ENCODE measurements at places on chromosomes 1 and 21.

DNA sequence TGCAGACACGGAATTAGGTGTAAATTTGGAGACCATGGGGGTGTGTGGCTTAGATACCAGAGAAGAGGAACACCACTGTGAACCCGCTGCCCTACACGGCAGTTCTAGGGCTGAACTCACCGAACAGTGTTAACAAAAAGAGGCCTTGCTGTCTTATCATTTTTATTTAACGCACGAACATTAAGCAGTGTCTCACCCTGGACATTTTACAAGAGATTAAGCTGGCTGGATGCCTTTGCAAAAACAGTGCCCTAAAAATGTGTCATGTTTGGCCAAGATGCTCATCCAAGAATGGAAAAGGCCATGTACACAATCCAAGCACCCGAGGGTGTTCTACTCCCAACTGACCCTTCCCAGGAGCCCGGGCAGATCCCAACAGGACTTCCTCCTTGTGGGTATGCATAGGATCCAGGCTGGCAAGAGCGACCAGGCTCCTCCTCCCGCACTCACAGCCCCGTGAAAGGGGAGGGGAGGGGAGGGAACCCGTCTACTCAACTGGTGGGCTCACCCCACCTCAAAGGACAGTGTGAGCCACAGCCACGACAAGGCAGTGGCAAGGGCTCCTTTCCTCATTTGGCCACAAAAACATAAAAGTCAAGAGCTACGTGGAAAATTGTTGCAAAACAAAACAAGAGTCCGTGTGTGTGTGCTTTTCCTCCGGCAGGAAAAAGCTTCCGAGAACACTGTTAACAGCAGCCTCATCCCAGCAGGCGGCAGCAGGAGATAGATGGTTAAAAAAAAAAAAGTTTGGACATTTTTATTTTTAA is 20.3 kb downstream of the C2CD2 start:
- DNase-seq = peak; percentile 85

- no peak for DNase-seq
Observed at GRCh38 chr1:4083231-4084047, 183.4 kb upstream of the C1orf174 start.

DNA sequence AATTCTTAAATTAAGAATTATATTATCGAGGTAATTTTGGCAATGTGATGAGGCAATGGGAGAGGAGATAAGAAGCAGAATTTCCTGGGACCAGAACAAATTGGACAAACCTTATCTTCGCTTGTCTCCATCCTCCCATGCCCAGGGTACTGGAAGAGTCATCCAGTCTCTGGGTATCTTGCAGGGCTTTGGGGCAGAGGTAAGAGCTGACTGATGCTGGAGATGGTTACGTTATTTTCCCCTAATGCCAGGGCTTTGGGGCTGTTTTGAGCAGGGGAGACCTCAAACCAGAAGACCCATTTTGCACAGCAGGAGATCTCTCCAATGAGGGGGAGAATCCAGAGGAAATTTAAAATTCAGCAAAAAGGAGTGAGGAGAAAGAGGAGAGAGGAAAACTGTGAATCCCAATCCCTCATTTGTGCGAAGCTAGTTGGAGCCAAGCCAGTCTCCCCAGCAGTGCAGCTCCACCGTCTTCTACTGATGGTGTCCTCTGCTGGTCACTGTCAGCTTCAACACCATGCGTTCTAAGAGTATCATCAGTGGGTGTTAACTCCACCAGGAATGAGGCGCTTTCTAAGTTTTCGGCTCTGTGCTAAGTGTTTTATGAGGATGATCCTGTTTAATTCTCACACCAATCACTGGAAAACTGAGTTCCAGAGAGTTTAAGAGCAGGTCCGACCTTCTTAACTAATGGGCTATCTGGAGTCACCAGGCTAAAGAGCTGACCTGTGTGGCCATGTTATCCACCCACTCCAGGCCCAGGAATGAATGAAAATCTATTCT is 86.8 kb upstream of the CD34 start:
- peak; percentile 79 for DNase-seq

DNA sequence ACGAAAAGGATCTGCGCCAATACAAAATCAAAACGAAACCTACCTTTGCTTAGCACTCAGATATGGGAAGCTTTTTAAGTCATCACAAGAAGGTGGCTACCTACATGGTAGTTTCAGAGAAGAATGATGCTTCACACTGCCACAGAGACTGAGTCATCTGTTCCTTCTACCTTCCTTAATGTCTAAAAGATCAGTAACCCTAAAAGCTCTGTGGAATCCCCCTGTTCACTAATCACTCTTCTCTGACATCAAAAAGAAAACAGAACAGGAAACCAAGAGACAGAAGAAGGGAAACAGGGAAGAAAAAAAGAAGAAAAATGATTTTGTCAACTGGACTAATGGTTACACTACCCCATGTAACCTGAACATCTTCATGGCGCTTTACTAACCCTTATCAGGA is 177.2 kb downstream of the SMYD3 start:
- no peak for DNase-seq

DNA sequence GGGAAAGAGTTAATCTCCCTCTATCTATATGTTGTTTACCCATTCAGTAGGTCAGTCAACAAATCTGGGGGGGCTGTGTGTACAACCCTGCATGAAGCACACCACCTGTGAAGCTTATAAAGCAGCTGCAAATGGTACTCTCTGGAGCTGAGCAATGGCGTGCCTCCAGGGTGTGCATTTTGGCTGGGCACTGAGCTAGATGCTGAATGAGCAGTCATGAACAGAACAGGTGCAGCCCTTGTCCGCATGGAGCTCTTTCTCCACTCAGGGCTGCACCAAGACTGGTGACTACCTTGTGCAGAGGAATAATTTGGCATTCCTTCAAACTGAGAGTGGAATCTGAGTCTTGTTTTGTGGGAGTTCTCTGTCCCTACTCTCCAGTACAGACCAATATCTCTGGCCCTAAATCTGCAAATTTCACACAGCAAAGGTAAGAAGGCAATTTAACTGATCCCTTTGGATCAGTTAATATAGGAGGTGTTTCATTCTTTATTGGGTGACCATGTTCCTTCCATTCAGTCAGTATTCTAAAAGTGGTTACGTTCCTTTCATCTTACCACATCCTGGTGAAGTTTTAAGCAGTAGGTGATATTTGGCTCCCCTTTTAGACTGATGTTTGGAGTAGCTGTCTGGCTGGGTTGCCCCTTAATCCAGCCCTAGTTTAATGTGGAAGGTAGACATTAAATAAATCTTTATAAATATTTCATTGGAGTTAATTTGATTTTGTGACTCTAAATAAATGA is 76.0 kb downstream of the GPR88 start:
- DNase-seq = no peak

Measured in PC-3 (cell line).